ENCODE measurements at places on chromosomes 2 and 18.
A peak's percentile ranks its signal among the peaks of the same experiment; 100 is the strongest.

GRCh38 chr18:79989195-79989497 lies 783 bp upstream of the TXNL4A start:
- no peak for DNase-seq

DNA sequence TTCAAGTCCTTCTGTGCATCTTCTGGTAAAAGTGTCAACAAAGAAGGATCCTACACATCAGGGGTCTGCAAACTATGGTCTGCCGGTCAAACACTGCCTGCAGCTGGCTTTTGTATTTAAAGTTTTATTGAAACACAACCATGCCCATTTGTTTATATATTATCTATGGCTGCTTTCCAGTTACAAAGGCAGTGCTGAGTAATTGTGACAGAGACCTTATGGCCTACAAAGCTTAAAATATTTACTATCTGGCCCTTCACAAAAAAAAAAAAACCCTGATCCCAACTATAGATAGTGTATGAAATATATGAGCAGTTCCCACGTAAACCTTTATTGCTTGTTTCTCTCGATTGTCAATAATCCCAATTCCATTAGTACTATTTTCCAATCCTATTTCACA lies 101.4 kb downstream of the RBMS1 start:
- no peak for DNase-seq

- peak; percentile 3 for DNase-seq
These were observed 185.9 kb downstream of the MTX2 start for GRCh38 chr2:176454893-176455815.

GRCh38 chr18:49652881-49653724 lies 91.2 kb downstream of the LIPG start:
- DNase-seq = no peak

DNA sequence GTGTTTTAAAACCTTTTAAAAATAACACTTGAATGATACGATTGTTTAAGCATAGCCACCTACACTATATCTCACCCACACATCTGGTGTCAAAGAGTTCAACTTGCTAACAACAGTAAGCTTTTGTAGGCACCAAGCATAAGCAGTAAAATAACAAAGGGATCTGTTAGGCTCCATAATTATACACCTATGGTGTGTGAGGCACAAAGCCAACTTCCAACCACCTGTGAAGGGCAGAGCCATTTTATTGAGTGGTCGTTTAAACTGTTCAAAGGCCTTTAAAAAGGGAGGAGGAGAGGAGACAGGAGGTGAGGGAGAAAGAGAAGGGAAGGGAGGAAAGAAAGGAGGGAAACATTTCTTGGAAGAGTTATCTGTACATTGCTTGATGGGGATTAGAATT lies 27.9 kb downstream of the NEMP2 start:
- DNase-seq = no peak

- DNase-seq = no peak
These were observed 106.8 kb downstream of the HRH4 start for GRCh38 chr18:24567199-24567598.

GRCh38 chr18:25594351-25594750 lies 242.4 kb upstream of the ZNF521 start:
- DNase-seq = no peak

- DNase-seq = peak; percentile 24
These were observed 87.5 kb upstream of the ALKAL2 start for GRCh38 chr2:375270-375955.

- no peak for DNase-seq
These were observed 17.2 kb downstream of the BOK start for GRCh38 chr2:241575624-241576292.

- no peak for DNase-seq
These were observed 14.0 kb downstream of the ARMC9 start for GRCh38 chr2:231212329-231212845.
